Brain (organoid and tissue), 16 donors: ENCODE measurements at places on chromosomes 13 and 19.
A peak's percentile ranks its signal among the peaks of the same experiment; 100 is the strongest.

DNA sequence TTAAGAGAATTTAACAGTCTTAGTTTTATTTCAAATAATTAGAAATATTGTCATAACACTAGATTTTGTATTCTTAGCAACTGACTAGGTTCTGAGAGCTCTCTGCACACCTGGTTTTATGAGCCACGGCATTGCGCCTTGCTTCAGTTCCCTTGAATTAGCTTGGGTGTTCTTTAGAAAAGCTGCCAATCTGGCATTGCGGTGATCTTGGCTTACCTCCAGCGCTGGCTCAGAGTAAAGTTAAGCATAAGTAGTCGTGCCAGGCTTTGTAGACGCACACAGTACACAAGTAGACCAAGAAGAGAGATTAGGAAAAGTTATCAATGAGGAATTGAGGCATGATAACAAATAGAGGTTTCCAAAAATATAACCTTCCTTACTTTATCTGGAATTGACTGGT lies 45.7 kb downstream of the TPP2 start:
- peak; percentile 86 for DNase-seq

DNA sequence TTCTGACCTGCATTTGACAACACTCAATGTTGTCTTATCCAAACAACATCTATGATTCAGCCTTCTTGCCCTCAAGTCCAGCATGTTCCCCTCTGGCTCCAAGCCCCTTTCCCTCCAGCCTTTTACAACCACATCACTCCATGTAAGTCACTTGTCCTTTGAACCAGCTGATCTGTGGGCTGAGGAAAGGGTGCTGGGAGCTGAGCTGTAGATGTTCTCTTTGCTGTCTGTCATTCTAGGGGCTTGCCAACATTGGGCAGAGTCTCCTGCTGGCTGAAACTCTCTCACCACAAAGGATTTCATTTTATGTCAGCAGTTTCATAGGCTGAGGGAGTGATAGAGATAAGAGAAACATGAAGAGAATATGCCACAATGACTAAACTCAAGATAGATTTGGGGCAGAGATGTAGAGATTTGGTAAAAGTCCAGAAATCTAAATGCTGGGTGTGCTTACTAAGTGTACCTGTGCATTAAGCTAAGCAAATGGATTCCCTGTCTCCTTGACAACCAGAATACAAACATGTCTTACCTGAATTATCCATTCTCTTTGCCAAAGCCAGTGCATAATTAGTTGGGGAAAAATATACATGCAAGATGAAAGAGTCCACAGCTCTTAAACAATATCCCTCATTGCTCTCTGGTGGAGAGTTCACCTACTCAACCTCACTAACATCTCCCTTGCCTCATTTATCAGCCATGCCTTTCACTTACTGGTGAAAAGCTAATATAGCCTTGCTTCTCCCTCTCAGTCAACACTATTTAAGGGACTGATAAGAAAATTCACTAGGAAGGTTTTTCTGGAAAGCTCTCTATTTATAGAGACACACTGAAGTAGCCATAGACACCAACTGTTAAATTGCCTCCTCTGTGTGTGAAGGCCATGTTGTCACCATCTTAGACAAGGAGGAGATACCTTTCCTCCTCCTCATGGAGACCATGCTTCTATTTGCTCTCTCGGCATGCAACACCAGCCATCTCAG lies 175.5 kb upstream of the SERP2 start:
- DNase-seq: no peak

GRCh38 chr19:55088021-55088451 lies 12.4 kb downstream of the EPS8L1 start:
- no peak for DNase-seq

GRCh38 chr13:40635315-40635995 lies 31.0 kb downstream of the FOXO1 start:
- DNase-seq: no peak

DNA sequence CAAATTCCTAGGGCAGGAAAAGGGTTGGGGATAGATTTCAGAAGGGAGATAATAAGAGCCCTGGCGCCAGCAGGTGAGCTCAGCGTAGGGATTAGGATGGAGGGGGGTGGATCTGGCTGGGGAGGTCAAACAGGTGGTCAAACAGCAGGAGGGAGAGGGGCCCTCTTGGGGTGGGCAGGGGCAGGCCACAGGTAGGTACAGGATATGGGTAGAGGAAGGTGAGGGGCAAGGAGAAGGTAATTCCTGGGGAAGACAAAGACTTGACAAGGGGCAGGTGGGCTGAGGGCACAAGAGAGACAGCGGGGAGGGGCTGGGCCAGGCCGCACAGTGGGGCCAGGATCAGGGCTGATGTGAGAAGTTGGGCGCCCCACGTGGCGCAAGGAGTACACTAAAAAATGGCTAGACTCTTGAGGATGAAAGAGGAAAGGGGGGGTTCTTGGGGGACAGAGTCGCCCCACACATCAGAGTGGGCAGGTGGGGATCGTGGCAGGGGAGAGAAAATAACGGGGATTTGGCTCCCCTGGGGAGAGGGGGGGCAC lies 713 bp downstream of the KRI1 start:
- DNase-seq: peak; percentile 18

DNA sequence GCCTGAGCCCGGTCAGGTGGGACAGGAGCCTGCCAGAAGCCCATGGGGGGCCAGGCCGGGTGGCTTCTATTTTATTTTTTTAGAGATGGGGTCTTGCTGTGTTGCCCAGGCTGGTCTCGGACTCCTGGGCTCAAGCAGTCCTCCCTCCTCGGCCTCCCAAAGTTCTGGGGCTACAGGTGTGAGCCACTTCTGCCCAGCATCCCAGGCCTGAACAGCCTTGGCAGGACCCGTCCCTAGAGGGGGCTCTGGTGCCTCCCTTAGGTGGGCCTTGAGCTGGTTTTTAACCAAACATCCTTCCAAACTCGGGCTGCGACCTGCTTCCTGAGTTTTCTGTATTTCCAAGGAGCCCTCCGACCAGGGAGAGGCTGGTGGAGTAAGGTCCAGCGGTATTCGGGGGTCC lies 10.5 kb downstream of the COMP start:
- no peak for DNase-seq

DNA sequence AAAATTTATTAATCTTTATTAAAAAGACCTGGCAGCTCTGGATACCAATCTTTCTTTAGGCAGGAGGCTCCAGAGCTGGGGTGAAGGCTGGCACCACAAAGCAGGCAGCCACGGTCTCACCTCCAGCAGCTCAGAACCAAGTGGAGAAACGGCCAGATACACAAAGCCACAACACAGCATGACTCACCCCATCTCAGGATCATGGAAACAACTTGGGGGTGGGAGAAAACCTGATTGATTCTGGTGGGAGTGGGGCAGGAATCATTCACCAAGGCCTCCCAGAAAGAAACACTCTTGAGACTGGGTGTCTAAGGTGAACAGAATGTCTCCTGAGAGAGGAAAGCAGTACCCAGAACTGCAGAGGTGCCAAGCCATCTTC lies 64.2 kb downstream of the CRYL1 start:
- DNase-seq: no peak

- DNase-seq: no peak
Measured at GRCh38 chr19:55063492-55063843, 520 bp upstream of the RDH13 start.

- no peak for DNase-seq
Measured at GRCh38 chr13:93226065-93226622, 463 bp upstream of the GPC6 start.

DNA sequence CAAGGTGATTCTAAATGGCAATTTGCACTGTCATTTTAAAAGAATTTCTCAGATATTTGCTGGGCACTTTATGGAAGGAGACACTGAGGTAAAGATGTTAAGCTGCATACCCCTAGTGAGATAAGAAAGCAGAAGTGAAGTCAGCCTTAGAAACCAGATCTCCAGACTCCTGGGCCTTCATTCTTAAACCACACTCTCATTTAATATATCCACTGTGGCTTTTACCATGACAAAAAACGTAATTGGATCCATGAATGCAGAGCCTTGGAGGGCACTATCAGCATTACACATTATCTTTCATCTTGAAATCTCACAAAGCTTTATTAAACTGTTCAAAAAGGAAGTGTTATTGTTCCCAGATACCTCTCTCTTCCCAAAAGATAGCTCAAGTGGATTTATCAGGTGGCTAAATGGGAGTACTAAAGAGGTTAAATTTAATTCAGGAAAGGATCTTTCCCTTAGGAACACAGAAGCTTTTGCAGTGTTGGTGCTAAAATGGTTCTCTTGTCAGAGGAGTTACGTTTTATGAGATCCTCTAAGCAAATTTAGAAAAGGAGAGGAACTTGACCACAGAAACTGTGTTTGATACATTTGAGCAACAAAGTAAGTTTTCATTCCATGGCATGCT lies 1060.4 kb downstream of the EFNB2 start:
- DNase-seq: no peak

GRCh38 chr19:2569596-2570465 lies 93.9 kb downstream of the GADD45B start:
- no peak for DNase-seq

- DNase-seq: no peak
Measured at GRCh38 chr13:107669391-107669993, 545.8 kb downstream of the LIG4 start.

GRCh38 chr19:56983171-56983570 lies 136.6 kb upstream of the USP29 start:
- peak; percentile 99 for DNase-seq

GRCh38 chr19:46283771-46284170 lies 13.1 kb upstream of the HIF3A start:
- no peak for DNase-seq

DNA sequence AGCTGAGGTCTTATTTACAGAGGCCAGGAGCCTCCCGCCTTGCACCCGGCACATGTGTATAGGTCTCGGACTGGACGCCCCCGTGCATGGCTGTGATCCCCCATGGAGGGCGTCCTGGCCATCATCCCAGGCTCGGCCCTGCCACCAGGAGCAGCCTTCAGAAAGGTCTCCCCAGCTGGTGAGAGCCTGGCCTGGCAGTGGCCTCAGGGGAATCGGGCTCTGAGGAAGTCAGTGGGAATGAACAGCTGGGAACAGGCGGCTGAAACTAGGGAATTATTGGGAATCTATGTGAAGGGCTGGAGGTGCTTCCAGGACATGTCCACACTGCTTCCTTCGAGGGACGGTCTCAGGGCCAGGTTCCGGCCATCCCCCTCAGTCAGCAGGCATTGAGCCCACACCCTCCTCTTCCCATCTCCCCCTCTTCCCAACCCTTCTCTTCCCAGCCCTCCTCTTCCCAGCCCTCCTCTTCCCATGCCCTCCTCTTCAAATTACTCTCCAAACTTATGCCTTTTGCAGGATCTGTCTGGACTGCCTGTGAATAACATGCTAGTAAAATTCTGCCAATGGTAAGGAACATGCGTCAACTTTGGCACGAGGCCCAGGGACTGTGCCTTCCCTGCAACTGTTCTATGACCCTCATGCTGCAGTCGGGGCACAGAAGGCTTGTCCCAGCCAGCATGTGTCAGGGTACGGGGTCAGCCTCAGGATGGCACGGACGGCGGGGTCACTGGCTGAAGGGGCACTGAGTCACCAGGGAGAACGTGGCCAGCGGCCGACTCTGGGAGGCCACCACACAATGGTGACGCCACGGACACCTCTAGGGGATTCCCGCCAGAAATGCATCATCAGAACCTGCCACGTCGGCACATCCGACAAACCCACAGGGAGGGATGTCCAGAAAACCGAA lies 24.2 kb upstream of the C13orf46 start:
- no peak for DNase-seq

DNA sequence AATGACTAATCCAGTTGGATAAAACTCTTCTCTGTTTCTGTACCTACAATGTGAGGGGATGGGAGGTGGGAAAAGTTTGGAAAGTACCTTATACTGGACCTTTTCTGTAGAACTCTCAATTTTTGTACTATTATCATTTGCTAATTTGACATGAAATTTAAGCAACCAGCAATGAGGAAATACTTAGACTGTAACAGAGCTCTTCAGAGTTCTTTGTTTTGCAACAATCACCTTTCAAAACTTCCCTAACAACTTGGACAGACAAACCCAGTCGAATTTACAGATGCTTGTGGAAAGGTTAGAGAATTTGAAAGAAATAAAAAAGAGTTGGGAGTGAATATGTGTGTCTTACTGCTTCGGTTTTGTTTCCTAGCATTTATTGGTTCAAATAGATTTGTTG lies 16.8 kb downstream of the KBTBD7 start:
- DNase-seq: no peak

DNA sequence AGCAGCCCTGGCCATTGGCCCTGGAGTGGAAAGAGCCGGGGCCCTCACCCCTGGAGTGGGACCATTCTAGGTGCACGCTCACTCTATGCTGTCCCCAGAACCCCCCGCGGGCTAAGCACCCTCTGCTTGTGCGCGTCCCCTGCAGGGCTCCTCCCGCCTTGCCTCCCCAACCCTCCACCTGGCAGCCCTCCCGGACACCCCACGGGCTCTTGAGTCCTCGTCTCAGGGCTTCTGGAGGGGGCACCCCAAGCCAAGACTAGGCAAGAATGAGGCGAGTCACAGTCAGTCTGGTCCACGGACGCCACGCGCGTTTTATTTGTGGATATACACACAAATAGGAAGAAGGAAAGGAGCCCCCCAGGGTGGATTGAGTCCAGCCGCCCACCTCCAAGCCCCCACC lies 7.0 kb upstream of the TMEM161A start:
- DNase-seq: no peak

- DNase-seq: no peak
Measured at GRCh38 chr19:41445575-41445974, 2.6 kb downstream of the ERICH4 start.
